Activated T-helper 2 cell treated with anti-CD3 and anti-CD28 coated beads, Interferon-gamma antibody, Interleukin-2, Interleukin-4, amounts not matched to agents 10 μg/mL and 5 μg/mL and 100 μg/mL, durations not matched to agents 14 hours and 24 hours and 36 hours (primary cell): ENCODE measurements at places on chromosomes 13 and 19.
A peak's percentile ranks its signal among the peaks of the same experiment; 100 is the strongest.

GRCh38 chr13:35163674-35164073 is 221.6 kb downstream of the NBEA start:
- H3K4me3 ChIP-seq: no peak overlapping the region
- peaks cover 13% of the 10 kb centered on the region for H3K4me1 ChIP-seq
- DNase-seq: no peak
- H3K36me3 ChIP-seq: no peaks in the 10 kb centered on the region

- no peak for DNase-seq
- no peaks in the 10 kb centered on the region for H3K36me3 ChIP-seq
- no peaks in the 10 kb centered on the region for H3K4me1 ChIP-seq
- H3K4me3 ChIP-seq: no peak overlapping the region
These were observed 111.5 kb upstream of the HTR2A start for GRCh38 chr13:47008318-47008717.

DNA sequence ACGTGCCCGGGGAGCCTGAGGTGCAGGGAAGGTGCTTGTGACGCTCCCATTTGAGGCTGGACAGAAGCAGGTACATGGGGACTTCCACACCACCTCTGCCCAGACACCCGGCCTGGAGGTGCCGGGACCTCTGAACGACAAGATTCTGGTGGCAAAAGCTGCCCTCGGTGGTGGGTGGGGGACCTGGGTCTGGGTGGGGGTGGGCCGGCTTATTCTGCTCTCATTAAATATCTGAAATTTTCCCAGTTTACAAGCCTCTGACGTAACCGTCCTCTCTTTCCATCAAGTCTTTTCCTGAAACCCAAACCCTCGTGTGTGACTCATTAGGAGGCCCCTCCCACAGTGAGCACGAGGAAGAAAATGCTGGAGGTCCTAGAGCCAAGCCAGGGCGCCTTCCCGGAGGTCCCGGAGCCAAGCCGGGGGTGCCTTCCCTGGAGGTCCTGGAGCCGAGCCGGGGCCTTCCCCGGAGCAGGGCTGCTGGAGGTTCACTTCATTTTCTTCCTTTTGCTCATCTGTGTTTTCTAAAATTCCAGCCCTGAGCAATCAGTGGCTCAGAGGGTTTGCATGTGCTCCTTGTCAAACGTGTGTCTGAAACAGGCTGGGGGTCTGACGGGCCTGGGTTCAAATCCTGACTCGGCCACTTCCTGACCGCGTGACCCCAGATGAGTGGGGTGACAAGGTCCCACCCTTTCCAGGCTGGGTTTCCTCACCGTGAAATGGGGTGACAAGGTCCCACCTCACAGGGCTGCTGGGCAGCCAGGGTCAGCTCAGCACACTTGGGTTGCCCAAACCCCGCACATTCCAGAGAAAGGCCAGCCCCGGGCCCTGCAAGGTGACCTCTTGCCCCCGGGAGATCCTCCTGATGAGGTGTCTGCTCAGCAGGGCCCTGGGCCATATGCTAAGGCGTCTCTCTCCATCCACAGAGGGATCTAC is 10.0 kb downstream of the CFD start:
- peaks cover 2% of the 10 kb centered on the region for H3K4me1 ChIP-seq
- peaks cover 13% of the 10 kb centered on the region for H3K36me3 ChIP-seq
- no peaks in the 10 kb centered on the region for H3K27me3 ChIP-seq
- H3K27ac ChIP-seq: no peak overlapping the region
- DNase-seq: no peak
- H3K4me3 ChIP-seq: no peak overlapping the region

DNA sequence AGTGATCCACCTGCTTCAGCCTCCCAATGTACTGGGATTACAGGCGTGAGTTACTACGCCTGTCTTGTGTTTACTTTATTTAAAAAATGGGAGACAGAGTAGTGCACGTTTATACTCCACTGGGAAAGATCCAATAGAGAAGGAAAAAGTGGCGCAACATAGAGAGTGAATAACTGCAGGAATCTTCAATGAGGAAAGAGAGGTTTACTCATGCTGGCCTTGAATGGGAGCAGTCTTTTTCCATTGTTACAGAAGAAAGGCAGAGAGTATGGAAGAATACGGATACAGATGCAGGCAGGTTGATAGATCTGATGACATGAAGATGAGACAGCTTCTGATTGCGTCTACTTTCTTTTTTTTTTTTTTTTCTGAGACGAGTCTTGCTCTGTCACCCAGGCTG is 4.6 kb upstream of the WDFY2 start:
- H3K4me1 ChIP-seq: peaks cover 5% of the 10 kb centered on the region
- no peak overlapping the region for H3K27ac ChIP-seq
- H3K36me3 ChIP-seq: no peaks in the 10 kb centered on the region
- no peak for DNase-seq
- peaks cover 11% of the 10 kb centered on the region for H3K27me3 ChIP-seq

DNA sequence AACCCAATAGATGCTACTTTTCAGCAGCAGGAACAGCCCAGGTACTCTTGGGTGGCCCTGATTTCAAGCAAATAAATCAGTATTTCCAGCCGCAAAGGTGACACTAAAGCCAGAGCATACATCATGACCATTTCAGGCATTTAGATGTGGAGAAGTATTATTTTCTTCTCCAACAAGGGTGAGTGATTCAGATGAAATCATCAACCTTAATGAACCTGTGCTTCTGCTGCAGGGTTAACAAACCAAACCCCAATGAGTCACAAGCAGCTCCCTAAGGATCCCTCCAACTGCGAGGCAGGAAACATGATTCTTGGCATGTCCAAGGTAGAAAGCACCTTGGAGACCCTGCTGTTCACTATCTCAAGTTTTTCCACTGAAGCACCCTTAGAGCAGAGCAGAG is 32.7 kb downstream of the MBNL2 start:
- peaks cover 62% of the 10 kb centered on the region for H3K4me1 ChIP-seq
- H3K27ac ChIP-seq: peak overlapping the region; percentile 22
- no peak for DNase-seq
- no peaks in the 10 kb centered on the region for H3K27me3 ChIP-seq
- H3K4me3 ChIP-seq: no peak overlapping the region

DNA sequence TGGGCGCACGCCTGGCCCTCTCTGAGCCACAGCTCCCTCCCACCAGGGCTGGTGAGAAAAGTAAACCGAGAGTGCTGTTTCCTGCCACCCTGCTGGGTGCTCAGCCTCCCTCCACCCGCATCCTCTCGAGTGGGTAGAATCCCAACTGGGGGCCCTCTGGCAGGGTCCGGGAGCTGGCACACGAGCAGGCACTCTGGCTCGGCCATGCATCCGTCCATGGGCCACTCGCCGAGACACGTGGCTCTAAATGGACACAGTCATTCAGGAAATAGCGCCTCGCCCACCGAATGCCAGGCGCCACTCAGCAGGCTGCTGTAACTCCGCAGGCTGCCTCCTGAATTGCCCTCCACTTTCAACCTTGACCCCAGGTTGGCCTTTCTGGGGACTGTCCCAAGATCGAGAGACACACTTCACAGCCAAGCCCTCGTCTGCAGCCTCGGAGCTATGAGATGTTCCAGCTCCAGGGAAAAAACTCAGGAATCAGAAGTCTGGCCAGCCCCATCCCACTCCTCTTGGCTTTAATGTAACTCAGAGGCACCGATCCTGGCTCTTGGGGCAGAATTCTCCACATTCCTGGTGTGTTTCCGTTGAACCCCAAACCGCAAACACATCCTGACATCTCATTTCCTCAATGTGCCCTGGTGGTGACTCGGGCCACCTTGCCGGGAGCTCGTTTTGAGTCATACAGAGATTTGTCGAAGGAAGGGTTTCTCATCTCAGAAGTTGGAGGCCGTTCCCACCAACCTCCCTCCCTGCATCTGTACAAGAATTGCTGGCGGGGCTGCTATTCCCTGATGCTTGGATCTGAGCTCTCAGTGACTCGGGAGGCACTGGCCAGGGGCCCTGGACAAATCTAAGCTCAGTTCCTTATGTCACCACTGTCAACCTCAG is 14.1 kb downstream of the KLF2 start:
- peaks cover 16% of the 10 kb centered on the region for H3K27me3 ChIP-seq
- peak overlapping the region; percentile 37 for H3K27ac ChIP-seq
- peak overlapping the region; percentile 49 for H3K4me3 ChIP-seq
- peaks cover 50% of the 10 kb centered on the region for H3K4me1 ChIP-seq
- DNase-seq: peak; percentile 67

- H3K27me3 ChIP-seq: no peaks in the 10 kb centered on the region
- no peak overlapping the region for H3K27ac ChIP-seq
- no peaks in the 10 kb centered on the region for H3K36me3 ChIP-seq
- no peaks in the 10 kb centered on the region for H3K4me1 ChIP-seq
- H3K4me3 ChIP-seq: no peak overlapping the region
- no peak for DNase-seq
These were observed 224.8 kb downstream of the SPRY2 start for GRCh38 chr13:80116107-80116506.

- H3K4me3 ChIP-seq: peak overlapping the region; percentile 60
- no peak for DNase-seq
- H3K36me3 ChIP-seq: peaks cover 9% of the 10 kb centered on the region
- H3K27ac ChIP-seq: peak overlapping the region; percentile 55
- no peaks in the 10 kb centered on the region for H3K27me3 ChIP-seq
These were observed 2.2 kb upstream of the RAB11B start for GRCh38 chr19:8387688-8388611.

- H3K36me3 ChIP-seq: no peaks in the 10 kb centered on the region
- H3K27ac ChIP-seq: peak within 1 kb of the TSS; percentile 81
- H3K4me1 ChIP-seq: peaks cover 31% of the 10 kb centered on the region
- peak within 1 kb of the TSS; percentile 75 for H3K4me3 ChIP-seq
- DNase-seq: peak; percentile 88
- peaks cover 4% of the 10 kb centered on the region for H3K27me3 ChIP-seq
These were observed at the start of gene CA11 for GRCh38 chr19:48646001-48646721. TSS of gene CA11 (minus strand) at chr19:48646187. CDS start at chr19:48645632, 555 bp downstream.

DNA sequence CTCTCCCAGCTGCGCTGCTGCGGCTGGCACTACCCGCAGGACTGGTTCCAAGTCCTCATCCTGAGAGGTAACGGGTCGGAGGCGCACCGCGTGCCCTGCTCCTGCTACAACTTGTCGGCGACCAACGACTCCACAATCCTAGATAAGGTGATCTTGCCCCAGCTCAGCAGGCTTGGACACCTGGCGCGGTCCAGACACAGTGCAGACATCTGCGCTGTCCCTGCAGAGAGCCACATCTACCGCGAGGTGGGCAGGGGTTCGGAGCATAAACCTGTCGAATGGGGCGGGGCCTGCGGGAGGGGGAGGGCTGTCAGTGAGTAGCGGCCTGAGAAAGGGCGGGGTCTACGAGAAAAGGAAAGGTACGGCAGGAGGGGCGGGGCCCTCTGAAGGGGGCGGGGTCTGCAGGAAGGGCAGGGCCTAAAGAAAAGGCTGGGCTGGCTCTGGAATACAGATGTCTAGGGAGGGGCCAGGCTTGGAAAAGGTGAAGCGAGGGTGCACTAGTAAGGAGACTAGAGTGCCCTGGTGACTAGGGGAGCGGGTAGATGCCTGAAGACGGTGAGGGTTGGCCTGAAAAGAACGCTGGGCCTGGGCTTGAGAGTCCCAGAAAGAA is 3.6 kb downstream of the CD37 start:
- no peaks in the 10 kb centered on the region for H3K27me3 ChIP-seq
- no peak overlapping the region for H3K4me3 ChIP-seq
- no peak overlapping the region for H3K27ac ChIP-seq
- peaks cover 37% of the 10 kb centered on the region for H3K36me3 ChIP-seq

DNA sequence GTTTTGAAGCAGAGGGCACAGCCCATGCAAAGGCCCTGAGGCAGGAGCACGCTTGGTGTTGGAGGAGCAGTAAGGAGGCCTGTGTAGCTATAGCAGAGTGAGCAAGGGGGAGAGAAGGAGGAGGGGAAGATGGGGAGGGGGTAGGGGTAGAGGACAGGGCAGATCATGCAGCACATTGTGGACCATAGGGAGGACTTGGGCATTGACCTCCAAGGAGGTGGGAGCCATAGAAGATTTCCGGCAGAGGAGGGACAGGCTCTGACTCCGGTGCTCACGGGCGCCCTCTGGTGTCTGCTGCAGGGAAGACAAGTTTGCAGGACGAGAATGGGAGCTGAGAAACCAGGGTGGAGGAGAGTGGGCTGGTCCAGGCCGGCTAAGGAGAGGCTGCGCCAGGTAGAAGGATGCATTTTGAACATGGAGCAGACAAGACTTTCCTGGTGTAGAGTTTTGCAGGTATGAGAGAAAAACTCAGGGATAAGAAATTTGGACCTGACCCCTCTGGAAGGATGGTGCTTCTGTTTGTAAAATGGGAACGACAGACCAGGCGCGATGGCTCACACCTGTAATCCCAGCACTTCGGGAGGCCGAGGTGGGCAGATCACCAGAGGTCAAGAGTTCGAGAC is 13.7 kb upstream of the CREB3L3 start:
- no peak overlapping the region for H3K4me3 ChIP-seq
- H3K4me1 ChIP-seq: peaks cover 8% of the 10 kb centered on the region
- H3K27me3 ChIP-seq: peaks cover 8% of the 10 kb centered on the region
- H3K27ac ChIP-seq: no peak overlapping the region
- no peaks in the 10 kb centered on the region for H3K36me3 ChIP-seq

GRCh38 chr13:61664801-61665705 is 249.4 kb upstream of the PCDH20 start:
- no peaks in the 10 kb centered on the region for H3K27me3 ChIP-seq
- H3K4me3 ChIP-seq: no peak overlapping the region
- H3K4me1 ChIP-seq: no peaks in the 10 kb centered on the region
- no peak for DNase-seq
- H3K36me3 ChIP-seq: no peaks in the 10 kb centered on the region
- H3K27ac ChIP-seq: no peak overlapping the region

- peak overlapping the region; percentile 77 for H3K4me3 ChIP-seq
- no peak for DNase-seq
- peak overlapping the region; percentile 100 for H3K27ac ChIP-seq
These were observed 83.7 kb downstream of the AKAP11 start for GRCh38 chr13:42355491-42356183.

DNA sequence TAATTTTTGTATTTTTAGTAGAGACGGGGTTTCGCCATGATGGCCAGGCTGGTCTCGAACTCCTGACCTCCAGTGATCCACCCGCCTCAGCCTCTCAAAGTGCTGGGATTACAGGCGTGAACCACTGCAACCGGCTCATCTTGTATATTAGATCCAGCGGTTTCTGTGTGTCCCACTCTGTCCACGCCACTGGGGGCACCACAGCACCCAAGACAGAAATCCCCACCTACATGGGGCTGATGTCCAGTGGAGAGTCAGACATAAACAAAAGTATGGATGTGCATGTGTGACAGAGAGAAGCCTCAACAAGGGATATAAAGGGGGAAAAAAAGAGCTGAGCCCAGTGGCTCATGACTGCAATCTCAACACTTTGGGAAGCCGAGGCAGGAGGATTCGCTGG is 65.8 kb upstream of the ADGRE5 start:
- no peaks in the 10 kb centered on the region for H3K36me3 ChIP-seq
- H3K4me1 ChIP-seq: no peaks in the 10 kb centered on the region
- no peak for DNase-seq
- no peaks in the 10 kb centered on the region for H3K27me3 ChIP-seq
